BJ (cell line): ENCODE measurements at places on chromosomes 3 and 15.
A peak's percentile ranks its signal among the peaks of the same experiment; 100 is the strongest.

- DNase-seq: no peak
Observed at GRCh38 chr15:36185438-36185837, 394.0 kb upstream of the CDIN1 start.

DNA sequence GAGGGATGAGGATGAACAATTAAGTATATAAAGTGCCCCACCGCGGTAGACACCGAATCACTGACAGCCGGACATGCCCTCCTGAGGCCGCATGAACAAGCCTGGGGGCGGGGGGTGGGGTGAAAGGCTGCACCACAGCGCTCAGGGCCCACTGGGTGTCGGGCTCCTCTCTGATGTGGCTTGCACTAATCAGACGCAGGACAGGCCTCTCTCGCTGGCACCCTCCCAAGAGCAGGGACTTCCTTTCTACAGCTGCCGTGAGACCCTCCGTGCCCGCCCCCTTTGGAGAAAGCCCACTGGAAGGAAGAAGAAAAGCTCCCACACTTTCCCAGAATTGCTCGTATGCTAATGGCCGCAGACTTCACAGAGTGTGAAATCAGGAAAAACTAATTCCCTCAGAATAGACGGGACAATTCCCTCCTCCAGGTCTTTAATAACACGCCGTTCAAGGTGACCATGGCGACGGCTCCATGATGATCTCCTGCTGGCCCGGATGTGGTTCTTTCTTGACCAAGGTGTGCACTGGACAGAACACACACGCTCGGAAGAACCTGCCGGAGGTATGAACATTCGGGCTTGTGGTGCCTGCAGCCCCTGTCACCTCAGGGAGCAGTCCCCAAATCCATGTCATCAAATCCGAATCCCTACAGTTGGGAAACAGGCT, 32.0 kb downstream of the IQSEC1 start:
- DNase-seq: no peak

- DNase-seq: no peak
Observed at GRCh38 chr15:58267051-58267450, 128.9 kb downstream of the AQP9 start.

GRCh38 chr3:146561879-146562278, 17.5 kb upstream of the PLSCR1 start:
- DNase-seq: no peak

DNA sequence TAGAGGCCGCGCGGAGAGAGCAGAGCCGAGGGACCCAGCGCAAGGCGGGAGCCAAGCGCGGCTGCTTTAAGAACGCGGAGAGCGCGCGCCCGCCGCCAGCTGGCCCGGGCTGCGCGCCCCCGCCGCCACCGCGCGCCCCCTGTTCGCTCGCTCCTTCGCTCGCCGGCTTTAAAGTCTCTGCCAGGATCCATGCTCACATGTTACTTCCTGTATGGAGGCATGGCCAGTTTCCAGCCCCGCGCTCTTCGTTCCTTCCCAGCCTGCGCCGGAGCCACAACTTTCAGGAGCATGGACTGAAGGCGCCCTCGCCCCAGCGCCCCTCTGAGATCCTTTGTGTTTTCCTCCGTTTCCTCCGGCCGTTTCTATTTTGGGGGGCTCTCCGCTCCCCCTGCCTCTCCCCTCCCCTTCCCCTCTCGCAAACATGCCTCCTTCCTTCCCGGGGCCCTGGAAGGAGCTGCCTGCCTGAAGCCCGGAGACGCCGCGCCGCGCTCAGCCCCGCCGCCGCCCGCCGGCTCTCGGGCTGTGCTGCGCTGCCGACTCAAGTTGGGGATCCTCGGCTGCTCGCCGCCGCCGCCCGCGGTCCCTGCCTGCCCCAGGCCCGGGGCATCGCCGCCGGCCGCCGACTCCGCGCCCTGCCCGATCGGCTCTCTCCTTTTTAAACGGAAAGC, at the start of gene PTPRG:
TSS of gene PTPRG (plus strand) at position 198 of the 668 bp plus-strand sequence. CDS start 717 bp downstream, outside the sequence.
- DNase-seq: peak; percentile 66

- no peak for DNase-seq
Observed at GRCh38 chr15:85006201-85006600, 24.5 kb downstream of the PDE8A start.

- no peak for DNase-seq
Observed at GRCh38 chr3:120846073-120846472, 61.9 kb upstream of the STXBP5L start.

- no peak for DNase-seq
Observed at GRCh38 chr3:150409512-150410310, 1.6 kb downstream of the TSC22D2 start.

DNA sequence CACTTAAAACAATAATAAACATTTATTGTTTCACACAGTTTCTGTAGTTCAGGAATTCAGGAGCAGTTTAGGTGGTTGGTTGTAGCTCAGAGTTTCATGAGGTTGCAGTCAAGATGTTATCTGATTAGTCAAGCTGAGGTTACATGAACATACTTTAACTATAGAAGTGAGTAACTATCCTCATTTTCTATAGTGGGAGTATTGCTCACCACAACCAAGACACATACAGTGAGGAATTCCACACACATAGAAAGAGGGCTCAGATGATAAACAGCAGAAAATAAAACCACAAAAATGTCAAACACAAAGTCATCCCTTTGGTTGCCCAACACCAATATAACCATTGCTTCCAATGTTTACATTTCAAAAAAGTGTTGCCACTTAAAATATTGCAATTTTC, 13.6 kb downstream of the SCN11A start:
- DNase-seq: no peak

DNA sequence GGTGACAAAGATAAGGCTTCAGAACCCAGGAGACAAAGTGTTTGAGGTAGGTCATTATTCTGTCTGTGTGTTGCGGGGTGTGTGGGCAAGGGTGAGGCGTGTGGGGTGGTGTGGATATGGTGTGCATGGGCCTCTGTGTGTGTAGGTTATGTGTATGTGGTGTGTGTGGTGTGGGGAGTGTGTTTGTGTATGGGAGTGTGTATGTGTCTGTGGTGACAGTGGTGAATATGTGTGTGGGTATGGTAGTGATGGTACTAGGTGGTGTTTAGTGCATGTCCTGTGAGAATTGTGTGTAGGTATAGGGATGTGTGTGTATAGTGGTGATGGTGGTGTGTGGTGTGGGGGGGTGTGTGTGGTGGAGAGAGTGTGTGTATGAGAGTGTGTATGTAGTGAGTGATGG, 16.2 kb upstream of the ETV5 start:
- DNase-seq: no peak

- DNase-seq: no peak
Observed at GRCh38 chr15:75032395-75032794, 9.0 kb downstream of the PPCDC start.

DNA sequence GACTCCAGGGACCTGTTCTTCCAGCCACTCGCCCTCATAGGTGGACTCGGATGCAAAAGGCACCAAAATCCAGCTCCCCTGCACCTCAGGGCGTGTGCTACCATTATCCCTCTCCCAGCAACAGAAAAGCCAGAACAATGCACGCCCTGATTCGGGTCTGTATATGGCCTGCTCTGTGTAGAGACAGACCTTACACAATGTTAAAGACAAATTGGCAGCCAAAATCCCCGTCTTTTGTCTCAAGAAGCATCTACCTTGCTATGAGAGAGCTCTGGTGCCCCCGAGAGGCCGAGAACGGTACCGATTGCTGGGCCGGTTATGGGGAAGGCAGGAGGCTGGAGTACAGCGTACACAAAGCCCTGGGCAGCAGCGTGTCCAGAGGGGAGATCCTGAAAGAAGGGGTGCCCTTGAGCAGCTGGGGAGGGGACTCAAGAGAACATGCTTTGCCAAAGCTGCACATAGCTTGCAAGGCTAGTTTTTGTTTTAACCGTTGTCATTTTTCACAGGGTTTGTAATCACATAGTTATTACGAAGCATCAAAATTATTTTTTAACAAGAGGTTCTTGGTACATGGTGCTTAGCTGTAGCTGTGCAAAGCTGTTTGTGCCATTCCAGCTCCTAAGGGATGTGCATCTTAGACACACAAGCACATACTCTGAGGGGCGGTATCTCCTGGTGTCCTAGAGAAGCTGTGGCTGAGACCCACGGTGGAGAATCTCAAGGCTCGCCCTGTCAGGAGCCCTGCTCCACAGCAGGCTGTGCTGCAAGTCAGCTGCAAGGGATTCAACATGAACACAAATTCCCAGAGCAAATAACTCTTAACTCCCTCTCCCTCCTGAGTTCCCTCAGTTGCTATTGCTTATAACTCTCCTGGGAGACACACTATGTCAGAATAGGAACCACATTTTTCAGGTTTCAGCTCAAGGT, 461.5 kb upstream of the PPP2R3A start:
- peak; percentile 9 for DNase-seq

- peak; percentile 26 for DNase-seq
Observed at GRCh38 chr3:188152660-188153436, 1.1 kb upstream of the LPP start.

GRCh38 chr3:65406470-65406869, 632.2 kb downstream of the MAGI1 start:
- DNase-seq: peak; percentile 9

DNA sequence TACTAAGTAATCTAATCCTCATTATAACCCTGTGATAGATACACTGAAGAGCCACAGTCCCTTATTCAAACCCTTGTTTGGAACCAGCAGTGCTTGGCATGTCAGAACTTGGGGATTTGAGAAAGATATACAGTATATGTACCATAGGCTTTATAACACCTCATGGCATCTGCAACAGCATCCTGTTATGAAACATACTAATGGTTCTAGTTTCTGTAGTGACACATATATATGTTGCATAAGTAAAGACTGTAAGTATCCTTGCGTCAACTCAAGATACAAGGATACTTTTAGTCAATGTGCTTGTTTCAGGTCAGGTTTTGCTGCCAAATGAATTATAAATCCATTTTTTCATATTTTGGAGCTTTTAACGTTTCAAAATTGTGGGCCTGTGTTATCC, 58.5 kb downstream of the CCNL1 start:
- DNase-seq: no peak

DNA sequence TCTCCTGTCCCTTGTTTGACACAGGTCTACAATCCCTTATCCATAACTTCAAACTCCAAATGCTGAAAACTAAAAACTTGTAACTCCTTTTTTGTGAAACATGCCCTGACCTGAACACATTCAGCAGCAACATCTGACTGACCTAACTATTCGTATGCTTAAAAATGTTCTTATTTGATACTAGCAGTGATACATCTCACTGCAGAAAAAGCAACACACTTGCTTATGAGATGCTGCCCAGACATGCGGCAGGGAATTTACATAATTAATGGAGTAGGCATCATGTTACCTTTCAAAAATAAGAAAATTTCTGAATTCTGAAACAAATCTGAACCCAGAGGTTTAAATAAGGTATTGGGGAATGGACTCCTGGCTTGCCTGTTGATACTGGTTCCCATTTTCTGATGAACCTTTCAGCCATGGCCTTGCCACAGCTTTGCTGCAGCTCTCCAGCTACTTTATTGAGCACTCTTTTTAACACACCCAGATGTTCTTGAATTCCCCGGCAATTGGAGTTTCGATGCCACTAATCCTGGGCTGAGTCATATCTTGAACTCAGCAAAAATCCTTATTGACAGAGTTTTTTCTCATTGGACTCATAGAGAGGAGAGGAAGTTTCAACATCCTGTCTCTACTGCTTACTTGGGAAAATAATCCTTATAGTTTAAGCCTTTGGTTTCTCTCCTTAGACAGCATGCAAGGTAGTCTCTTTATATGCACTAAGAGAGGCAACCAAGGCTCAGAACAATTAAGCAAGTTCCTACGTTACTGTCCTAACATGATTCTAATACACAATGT, 296.6 kb upstream of the LMCD1 start:
- DNase-seq: no peak

DNA sequence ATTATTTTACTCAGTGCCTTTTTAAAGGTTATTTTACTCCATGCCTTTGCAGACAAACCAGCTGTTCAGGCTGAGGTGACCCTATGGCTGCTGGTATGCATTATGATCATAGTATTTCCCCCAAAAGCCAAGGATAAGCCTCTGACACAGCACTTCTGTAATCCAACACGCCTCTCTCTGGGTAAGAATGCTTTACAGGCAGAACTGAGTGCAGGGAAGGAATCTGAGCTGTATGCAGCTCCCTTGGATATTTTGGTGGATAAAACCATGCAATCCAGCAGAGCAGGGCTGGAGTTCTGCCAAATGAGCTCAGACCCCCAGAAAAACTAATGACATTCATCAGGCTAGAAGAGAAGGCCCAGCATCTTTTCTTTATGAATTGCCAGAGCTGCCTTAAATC, 11.7 kb upstream of the MAP1A start:
- DNase-seq: no peak

DNA sequence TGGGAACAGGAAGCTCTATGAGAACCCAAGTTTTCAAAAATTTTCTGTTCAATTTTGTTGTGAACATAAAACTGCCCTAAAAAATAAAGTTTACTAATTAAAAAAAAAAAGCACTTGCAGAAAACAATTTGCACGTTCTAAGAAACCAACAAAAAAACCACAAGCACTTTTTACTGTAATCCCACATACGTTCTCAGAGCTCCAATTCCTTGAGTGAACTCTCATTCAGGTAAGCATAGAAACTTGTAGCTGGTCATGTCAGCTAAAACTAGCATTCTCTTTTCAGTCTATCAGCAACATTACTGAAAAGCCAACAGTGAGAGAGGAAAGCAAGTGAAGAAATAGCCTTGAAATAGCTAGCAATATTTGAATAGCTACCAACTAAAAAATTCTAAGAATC, 11.5 kb upstream of the TMF1 start:
- no peak for DNase-seq

DNA sequence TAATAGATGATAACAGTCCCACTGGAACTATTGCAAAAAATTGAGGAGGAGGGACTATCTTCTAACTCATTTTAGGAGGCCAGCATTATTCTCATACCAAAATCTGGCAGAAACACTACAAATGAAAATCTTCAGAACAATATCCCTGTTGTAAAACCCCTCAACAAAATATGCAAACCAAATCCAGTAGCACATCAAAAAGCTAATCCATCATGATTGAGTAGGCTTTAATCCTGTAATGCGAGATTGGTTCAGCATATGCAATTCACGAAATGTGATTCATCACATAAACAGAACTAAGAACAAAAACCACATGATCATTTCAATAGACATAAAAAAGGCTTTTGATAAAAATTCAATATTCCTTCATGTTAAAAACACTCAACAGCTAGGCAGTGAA, 23.9 kb upstream of the PLSCR2 start:
- DNase-seq: no peak

DNA sequence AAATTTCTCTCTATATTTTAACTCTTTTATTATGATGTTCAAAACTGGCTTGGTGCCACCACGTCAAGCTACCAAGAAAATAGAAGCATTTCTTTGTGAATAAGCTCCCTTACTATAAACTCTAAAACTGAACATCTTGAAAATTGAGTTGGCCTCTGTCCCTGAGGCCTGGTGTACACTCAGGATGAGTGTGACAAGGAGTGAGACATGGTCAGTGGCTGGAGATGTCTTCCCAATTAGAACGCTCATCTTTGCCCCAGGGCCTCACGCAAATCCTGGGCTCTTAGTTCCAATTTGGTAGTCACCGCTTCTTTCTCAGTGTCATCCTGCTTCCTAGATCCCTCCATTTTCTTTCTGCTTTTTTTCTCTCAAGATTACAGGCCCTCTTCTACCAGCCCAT, 26.2 kb downstream of the SLC2A2 start:
- no peak for DNase-seq

GRCh38 chr15:63887630-63888029, 53.9 kb upstream of the HERC1 start:
- DNase-seq: no peak

GRCh38 chr3:157532529-157533297, 29.5 kb upstream of the VEPH1 start:
- DNase-seq: peak; percentile 58
